ENCODE measurements at places on chromosomes 16 and 17.

DNA sequence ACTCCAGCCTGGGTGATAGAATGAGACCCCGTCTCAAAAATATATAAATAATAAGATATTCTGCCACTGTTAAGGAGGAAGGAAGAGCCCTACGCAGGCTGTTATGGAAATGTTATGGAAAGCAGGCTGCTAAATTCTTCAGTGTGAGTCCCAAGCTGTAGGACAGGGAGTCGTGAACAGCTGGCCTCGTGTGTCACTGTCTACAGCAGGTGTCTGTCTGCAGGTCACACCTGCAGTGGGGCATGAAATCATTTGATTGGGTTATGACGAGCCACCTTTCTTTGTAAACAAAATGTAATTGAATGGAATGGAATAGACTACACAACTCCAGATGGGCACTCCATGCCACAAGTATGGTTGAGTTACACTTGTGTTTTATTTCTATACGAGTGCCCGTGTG lies 15.6 kb upstream of the LITAF start:
- no peak for DNase-seq

DNA sequence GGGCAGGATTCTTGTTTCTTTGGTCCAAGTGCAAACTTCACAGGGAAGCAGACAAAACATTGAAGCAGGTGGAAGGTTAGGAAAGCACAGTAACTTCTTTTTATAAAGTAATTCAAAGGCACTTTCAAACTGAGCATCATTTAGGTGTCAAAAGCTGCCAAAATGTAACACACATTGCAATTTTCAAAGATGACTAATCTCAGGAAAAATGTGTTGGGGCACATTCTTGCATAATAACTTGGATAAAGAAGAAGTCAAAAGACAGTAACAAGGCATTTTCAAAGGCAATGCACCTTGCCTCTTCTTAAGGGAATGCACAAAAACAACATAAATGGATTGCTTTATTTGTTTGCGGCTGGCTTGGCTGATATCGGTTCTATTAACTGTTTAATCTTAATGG lies 3.6 kb downstream of the KCNJ2 start:
- no peak for DNase-seq

DNA sequence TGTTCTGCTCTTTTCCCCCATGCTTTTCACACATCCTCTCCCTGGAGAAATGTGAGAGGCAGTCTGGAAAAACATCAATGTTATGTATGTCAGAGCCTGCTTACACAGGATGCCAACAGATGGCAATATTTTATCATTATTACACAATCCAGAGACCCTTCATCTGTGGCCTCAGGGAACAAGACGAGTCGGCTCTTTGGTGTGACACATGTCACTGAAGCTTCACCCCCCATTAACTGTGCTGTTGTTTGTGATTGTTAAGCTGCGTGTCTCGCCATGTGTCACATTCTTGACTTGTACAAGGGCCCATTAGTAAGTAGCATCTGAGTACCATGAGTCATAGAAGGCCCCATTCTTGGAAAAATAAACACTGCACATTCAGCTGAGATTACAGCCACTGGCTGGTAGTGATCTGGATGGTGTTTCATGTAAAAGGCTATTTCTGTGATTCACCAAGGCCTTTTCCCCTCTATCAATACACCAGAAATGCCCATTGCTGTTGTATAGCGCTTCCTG lies 682.1 kb upstream of the SOX9 start:
- DNase-seq = no peak

DNA sequence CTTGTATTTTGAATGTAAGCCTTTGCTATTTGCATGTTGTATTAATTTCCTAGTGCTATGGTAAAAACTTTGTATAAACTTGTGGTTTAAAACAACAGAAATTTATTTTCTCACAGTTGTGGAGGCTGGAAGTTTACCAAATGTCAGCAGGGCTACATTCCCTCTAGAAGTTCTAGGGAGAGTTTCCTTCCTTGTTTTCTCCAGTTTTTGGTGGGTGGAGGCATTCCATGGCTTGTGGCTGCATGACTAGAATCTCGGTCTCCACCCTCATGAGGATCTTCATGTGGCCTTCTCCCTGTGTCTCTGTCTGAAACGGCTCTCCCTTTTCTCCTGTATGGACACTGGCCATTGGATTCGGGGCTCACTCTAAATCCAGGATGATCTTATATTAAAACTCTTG lies 482.2 kb upstream of the GOT2 start:
- no peak for DNase-seq

Measured in midbrain (tissue), 1 donor.